Midbrain (tissue), 1 donor: ENCODE measurements at places on chromosomes 16 and 17.

- DNase-seq = peak; percentile 47
Observed at GRCh38 chr16:24748242-24748641, 18.8 kb downstream of the TNRC6A start.

DNA sequence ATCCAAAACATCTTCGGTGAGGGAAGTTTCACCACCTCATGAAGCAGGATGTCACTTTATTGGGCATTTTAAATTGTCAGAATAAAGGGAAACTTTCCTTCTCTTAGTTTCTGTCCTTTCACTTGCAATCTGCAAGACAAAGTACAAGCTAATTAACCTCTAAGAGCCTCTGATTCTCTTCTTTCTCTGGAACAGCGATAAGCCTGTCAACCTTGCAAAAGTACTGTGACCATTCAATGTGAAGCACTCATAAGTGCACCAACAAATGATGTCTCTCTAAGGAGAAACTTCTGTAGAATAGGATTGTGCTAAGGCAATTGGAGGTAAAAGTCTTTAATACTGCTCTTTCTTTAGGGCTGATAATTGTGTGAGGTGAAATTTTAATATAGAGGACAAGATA is 1622.3 kb downstream of the CDH8 start:
- no peak for DNase-seq

DNA sequence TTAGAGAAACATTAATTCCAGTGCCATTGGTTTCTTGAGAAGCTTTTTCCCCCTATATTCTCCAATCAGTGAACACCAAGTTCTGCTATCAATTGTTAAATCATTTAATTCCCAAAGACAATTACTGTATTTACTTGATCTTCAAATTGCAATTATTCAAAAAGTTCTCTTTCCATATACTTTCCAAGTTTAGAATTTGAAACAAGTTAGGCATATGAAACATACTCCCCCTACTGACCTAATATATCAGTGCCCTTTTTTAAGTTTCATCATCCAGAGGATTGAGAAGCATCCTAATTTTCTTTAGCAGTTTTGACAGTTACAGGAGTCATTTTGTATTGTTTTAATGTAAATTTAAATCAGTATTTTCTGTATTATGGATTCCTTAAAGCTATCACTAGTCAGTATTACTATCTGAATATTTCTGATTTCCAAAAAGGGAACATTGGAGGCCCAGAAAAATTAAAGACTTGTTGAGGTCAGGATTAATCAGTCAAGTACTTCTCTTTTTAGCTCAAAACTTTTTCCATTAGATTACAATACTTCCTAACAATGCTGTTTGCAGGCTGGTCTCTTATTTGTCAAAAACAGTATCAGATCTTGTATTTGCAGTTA is 16.3 kb downstream of the MEIOC start:
- DNase-seq = no peak

DNA sequence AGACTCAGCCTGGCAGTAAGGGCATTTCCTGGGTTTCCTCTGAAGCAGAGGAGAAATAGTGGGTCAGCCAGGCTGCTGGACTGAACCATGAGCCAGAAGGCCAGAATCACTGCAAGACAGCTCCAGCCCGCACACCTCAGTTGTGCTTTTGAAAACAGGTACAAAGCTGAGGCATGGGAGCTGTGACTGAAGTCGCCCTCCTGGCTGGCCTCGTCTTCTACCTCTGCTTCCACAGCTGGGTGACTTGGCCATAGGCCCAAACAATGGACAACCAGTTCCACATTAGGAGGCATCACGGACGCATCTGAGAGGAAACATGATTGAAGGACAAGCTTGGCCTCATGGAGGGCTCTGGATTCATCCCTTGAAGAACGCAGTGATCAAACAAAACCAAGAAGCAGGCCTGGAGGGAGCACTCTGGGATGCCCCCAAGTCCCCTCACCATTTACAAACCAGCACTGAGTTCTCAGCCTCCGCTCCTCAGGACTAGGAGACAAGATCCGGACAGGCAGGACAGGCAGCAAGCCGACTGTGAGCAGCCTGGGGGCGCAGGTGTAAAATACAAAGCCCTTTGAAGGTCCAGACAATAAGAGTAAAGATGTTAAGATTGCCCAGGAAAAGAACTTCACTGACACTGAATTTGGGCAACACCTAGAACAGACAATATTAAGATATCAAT is 68.7 kb downstream of the N4BP1 start:
- no peak for DNase-seq

- no peak for DNase-seq
Observed at GRCh38 chr17:63285551-63285950, 160.6 kb downstream of the CYB561 start.

DNA sequence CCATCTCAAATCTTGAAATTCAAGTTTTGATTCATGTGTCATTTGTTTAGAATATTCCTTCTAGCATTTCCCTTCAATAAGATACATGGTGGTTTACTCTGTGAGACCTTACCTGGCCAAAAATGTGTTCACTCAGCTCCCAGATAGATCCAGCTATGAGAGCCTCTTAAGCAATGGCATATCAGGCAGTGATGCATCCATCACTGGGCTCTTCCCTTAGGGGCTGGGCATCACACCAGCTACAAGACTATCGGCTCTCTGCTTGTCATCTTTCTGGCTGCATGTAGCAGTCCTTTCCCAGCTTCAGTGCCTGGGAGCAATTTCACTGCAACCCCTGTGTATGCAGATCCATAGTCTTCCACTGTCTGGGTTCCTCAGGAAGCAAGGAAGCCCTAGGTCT is 40.6 kb downstream of the GOSR1 start:
- no peak for DNase-seq

DNA sequence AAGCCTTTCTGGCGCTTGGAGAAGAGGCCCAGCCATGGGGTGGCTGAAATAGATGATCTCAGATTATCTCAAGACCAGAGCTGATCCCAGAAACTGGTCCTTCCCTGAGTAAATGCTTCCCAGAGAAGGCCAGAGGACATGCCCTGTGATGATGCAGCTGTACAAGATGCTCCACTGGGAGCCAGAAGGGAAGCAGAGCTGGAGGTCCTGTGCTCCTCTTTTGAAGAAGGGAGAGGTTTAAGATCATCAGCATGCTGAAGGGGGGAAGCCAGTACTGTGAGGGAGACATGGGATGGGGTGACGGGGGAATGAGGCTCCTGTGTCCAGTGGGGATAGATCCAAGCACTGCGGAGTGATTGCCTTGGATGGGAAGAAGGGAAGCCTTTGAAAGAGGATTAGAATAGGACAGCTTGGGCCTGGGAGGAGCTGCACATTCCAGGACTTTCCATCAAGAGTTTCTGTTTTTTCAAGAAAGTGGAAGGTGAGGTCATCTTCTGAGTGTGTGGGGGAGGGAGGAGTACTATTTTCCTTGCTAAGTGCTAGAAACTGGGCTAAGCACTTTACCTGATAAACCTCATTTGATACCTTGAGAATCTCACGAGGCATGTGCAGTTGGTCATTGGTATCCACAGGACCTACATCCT is 16.4 kb upstream of the ALOX15B start:
- no peak for DNase-seq
